ENCODE measurements at places on chromosomes 16 and 17.

DNA sequence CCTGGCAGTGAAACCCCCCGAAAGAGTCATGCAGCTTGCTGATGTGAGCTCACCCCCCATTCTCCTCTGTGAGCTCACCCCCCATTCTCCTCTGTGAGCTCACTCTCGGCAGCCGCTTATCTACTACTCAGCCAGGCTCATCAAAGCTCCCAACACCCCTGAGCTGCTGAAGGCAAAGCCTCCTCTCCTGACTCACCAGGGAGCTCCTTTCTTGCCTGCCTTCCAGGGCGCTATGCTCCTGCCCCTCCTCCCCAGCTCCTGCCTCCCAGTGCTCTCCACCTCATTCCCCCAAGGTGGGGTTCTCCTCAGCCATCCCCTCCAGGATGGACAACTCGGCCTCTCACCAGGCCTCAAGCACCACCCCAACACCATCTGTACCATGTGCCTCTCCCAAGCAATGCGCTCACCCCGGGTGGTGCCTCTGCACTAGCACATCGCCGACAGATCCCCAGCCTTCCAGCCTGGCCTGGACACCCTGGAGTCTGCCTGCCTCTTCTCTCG lies 27.7 kb upstream of the FAAP100 start:
- DNase-seq: peak; percentile 79

GRCh38 chr16:85451641-85452363 lies 161.3 kb upstream of the GSE1 start:
- DNase-seq: no peak

DNA sequence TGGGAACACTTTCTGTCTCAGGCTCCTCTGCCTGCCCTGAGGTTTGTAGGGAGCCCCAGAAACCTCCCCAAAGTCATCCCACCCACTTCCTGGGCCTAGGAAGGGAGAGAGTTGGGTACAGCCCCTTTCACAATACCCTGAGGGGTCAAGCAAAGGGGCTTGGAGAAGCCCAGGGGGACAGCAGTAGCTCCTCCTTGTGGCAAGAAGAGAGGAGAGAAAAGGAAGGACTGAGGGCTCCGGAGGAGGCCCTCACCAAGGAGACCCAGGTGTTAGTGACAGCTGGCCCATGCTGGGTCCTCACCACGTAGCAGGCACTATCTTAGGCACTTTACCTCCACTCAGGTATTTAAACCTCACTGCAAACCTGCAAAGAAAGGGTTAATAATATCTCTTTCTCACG lies 112.8 kb downstream of the IRX5 start:
- DNase-seq: no peak

GRCh38 chr16:57760357-57761160 lies 25.0 kb downstream of the KATNB1 start:
- DNase-seq: no peak

- DNase-seq: peak; percentile 21
Measured at GRCh38 chr17:75776386-75777295, 8.0 kb upstream of the UNK start.

DNA sequence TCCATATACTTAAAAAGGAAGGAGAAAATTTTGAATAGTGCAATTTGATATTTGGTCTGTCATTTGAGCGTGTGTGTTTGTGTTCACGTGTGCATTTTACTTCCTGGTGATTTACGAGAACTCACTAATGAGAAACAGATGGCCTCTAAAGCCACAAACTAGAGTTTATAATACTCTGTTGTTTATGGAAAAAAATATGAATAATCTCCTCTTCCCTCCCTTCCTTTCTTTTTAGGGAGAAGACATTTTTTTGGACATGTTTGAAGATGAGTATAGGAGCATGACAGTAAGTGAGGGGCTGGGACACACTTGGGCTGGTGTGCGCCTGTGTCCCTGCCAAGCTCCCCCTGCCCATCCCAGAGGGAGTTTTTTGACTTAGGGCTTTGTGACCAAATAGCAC lies 102.7 kb downstream of the CLEC16A start:
- DNase-seq: peak; percentile 85

DNA sequence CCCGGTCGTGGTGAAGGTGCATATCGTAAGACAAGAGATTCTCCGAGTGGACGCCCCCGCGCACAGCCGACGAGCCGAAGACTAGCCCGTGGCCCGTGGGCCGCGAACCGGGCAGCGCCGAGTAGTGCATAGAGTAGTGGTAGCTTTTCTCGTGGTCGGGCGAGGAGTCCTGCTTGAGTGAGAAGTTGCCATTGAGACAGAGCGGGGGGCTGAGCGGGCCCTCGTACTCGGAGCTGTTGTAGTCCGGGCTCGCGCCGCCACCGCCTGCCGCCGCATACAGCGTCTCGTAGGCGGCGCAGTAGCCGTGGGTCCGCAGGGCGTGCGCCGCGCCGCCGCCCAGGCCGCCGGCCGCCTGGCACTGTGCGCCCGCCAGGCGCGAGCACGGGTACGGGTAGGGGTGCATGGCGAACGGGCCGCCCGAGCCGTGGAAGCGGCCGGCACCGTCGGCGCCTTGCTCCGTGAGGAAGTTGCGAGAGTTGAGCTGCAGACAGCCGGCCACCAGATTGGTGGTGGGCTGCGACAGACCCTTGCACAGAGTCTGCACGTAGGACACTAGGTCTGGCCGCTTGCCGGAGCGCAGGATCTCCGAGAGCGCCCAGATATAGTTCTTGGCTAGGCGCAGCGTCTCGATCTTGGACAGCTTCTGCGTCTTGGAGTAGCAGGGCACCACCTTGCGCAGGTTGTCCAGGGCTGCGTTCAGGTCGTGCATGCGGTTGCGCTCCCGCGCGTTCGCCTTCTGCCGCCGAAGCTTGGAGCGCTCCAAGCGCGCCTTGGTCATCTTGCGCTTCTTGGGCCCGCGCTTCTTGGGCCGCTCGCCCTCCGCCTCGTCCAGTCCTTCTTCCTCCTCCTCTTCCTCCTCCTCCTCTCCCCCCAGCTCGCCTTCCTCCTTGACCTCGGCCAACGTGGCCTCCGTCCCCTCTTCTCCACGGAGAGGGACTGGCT lies 2.0 kb downstream of the NEUROD2 start:
- DNase-seq: no peak

- no peak for DNase-seq
Measured at GRCh38 chr17:82529914-82530300, 10.4 kb downstream of the FOXK2 start.

GRCh38 chr16:65463652-65464260 lies 341.9 kb upstream of the CDH11 start:
- DNase-seq: no peak
